ENCODE measurements at places on chromosomes 1 and 21. TPM values are rescaled to one million over a fixed set of nuclear protein-coding genes. Genes with fewer than 3 reads are reported as not detected.

GRCh38 chr1:225412803-225413351 is 15.0 kb downstream of the LBR start:
- H3K36me3 ChIP-seq: no peaks in the 10 kb centered on the region
- no peak overlapping the region for H3K27ac ChIP-seq
- H3K27me3 ChIP-seq: no peaks in the 10 kb centered on the region
- H3K4me3 ChIP-seq: no peak overlapping the region

DNA sequence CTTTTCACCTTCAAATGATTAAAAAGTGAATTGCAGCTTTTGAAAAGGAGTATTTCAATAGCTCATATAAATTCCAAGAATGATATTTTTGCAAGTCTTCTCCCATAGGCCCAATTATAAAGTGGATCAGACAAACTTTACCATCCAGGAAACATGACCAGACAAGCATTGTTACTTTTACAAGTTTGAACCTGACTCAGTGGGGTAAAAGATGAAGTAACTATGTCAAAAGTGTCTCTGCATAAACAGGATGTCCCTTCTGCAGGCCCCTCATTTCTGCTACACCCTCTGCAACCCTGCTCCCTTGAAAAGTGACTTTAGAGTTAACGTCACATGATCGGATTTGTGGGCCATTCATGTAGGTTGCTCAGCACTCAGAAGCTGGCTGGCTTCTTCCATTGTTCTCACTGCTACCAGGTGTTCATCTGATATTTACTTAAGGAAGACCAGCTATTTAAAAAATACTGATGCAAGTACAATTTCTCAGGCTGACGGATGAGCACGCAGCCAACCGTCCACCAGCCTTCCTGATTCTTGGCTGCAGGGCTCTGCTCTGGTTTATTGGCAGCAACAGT is 32.3 kb downstream of the URB1 start:
- no peak overlapping the region for H3K4me3 ChIP-seq
- no peak overlapping the region for H3K27ac ChIP-seq
- H3K36me3 ChIP-seq: peaks cover 8% of the 10 kb centered on the region
- peaks cover 7% of the 10 kb centered on the region for H3K4me1 ChIP-seq
- no peak for DNase-seq
- no peaks in the 10 kb centered on the region for H3K27me3 ChIP-seq

GRCh38 chr1:113874012-113874879 is 2.7 kb upstream of the PTPN22 start:
- H3K36me3 ChIP-seq: no peaks in the 10 kb centered on the region
- no peak overlapping the region for H3K27ac ChIP-seq
- no peaks in the 10 kb centered on the region for H3K4me1 ChIP-seq
- no peak overlapping the region for H3K4me3 ChIP-seq
- no peaks in the 10 kb centered on the region for H3K27me3 ChIP-seq

GRCh38 chr1:94119796-94120569 is 965 bp downstream of the ABCA4 start:
- peaks cover 4% of the 10 kb centered on the region for H3K27me3 ChIP-seq
- DNase-seq: no peak
- H3K36me3 ChIP-seq: no peaks in the 10 kb centered on the region
- H3K27ac ChIP-seq: no peak overlapping the region
- H3K4me1 ChIP-seq: peaks cover 10% of the 10 kb centered on the region

DNA sequence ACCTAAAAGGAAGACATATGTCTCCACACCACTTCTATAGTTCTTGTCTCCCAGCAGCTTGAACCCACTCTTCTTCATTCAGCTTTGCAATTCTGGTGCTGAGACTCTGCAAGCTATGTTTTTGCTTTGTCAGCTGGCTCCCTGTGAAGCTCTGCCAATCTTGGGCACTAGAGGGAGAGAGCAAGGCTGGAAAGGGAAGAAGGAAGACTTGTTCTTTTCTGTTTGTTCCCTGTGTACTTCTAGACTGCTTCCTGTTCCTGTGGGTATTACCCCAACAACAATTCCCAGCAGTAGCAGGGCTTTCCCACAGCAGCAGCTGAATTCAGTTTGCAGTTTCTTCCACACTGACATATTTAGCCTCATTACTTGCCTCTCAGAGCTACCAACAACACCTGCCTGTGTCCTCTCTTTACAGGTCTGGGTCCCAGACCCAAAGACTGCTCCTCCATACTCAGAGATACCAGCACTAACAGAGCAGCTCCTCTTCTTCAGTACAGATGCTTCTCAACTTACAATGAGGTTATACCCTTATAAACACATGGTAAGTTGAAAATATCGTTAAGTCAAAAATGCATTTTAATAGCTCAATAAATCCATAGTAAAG is 275.2 kb upstream of the NEGR1 start:
- no peak overlapping the region for H3K27ac ChIP-seq
- H3K4me3 ChIP-seq: no peak overlapping the region
- no peak for DNase-seq

- no peaks in the 10 kb centered on the region for H3K27me3 ChIP-seq
- H3K4me1 ChIP-seq: no peaks in the 10 kb centered on the region
- H3K36me3 ChIP-seq: no peaks in the 10 kb centered on the region
- no peak overlapping the region for H3K27ac ChIP-seq
These were observed 74.4 kb downstream of the HMCN1 start for GRCh38 chr1:185808631-185809030.

- DNase-seq: no peak
- H3K27ac ChIP-seq: no peak overlapping the region
- no peaks in the 10 kb centered on the region for H3K36me3 ChIP-seq
- H3K4me3 ChIP-seq: no peak overlapping the region
- no peaks in the 10 kb centered on the region for H3K4me1 ChIP-seq
- H3K27me3 ChIP-seq: peaks cover 2% of the 10 kb centered on the region
These were observed 59.2 kb downstream of the ETS2 start for GRCh38 chr21:38864964-38865363.

The RGS21 gene
- not detected for total RNA-seq

The UTS2 gene
- total RNA-seq: not detected

The ST6GALNAC5 gene
- total RNA-seq: 141 TPM

Data from glutamatergic neuron (in vitro differentiated cells).